Stimulated activated CD4-positive, alpha-beta T cell treated with anti-CD3 and anti-CD28 coated beads, Interleukin-15, amount 100 ng/mL, for 1 hour (primary cell): ENCODE measurements at places on chromosomes 2 and 18.

DNA sequence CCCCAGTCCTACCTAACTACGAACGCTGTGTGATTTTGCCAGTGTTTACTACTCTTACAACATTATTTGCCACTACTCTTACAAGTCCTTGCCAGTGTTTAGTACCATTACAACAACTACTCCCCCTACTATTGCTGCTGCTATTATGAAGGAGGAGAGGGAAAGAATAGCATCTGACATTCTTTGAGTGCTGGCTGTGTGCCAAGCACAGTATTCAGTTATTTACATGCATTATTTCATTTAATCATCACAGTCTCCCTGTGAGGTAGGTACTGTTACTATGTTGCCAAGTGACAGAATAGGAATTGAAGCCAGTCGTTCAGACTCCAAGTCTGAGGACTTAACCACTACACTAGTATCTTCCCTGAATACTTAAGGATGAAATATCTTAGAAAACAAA, 185.9 kb upstream of the FOSL2 start:
- DNase-seq, result no peak

- DNase-seq, result no peak
Measured at GRCh38 chr2:234081970-234082822, 31.7 kb downstream of the SPP2 start.

DNA sequence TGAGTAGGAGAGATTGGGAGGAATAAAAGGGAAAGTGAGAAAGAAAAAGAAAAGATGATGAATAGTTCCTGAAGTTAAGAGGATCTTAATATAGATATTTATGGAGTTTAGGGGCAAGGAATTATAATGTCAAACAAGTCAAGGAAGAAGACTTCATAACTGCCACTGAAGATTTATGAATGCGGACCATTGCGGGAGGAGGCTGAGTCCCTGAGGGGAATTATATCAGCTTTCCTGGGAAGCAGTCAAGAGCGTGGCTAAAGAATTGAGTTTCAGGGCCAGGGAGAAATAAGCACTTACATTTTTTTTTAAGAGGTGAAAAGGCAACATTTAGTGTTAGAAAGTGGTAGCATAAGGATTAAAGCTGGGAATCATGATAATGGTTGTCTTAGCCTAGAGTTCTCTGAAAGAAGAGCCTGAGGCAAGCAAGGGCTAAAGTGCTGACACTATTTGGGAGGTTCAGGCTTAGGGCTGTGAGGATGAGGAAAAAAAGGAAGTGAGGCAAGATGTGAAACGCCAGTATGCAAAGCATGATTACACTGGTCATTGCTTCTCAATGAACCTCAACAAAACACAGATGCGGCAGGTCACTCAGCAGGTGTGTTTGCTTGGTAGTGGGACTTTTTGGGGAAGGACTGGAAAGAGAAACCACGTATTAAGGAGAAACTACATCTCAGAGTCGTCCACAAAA, 217.1 kb downstream of the SLC4A3 start:
- DNase-seq, result no peak

GRCh38 chr2:58081000-58081399, 34.4 kb downstream of the VRK2 start:
- DNase-seq, result no peak

DNA sequence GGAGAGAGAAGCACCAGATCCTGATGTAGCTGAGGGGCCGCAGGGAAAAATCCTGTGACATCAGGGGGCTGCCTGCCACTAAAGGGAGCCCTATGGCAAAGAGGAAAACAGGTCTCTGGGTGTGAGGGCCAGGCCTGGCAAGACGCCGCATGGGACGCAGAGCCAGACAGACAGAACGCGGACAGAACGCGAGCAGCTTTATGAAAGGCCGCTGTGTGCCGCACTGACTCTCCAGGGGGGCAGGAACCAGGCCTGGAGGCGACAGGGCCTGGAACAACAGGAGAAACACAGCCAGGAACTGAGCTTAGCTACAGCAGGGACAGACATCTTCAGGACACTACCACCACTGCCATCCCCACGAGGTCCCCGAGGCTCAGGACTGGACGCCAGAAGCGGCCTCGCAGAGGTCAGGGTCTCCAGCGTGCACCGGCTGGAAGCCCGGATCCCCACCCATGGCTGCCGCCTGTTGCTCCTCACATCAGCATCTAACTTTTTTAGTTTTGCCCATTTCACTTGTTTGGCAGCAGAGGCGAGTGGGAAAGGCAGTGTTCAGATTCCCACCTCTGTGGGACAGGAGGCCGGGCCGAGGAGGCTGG, 131.6 kb downstream of the VAPA start:
- no peak for DNase-seq

GRCh38 chr2:46569061-46569560, 89.7 kb downstream of the TMEM247 start:
- no peak for DNase-seq

DNA sequence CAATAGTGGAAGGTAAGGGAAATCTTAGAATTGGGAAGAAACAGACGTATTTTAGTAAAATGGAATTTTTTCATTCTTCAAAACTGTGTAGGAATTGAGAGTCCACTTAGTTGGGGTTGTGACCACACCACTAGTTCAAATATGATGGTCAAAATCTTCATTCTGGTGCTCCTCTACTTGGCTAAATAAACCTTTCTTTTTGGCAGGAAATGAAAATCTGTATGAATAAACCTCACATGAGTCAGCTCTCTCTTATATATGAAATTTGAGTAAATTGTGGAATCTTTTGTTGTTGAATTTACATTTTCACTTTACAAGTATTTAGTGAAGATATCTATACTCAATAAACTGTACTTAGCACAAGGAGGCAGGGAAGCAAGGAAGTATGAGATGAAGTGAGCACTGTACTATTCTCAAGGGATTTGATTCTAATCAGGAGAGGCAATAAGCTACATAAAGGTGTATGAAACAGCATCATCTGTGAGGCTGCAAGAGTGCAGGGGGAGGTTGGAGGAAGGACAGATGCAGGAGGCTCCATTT, 20.5 kb downstream of the IL18R1 start:
- no peak for DNase-seq

DNA sequence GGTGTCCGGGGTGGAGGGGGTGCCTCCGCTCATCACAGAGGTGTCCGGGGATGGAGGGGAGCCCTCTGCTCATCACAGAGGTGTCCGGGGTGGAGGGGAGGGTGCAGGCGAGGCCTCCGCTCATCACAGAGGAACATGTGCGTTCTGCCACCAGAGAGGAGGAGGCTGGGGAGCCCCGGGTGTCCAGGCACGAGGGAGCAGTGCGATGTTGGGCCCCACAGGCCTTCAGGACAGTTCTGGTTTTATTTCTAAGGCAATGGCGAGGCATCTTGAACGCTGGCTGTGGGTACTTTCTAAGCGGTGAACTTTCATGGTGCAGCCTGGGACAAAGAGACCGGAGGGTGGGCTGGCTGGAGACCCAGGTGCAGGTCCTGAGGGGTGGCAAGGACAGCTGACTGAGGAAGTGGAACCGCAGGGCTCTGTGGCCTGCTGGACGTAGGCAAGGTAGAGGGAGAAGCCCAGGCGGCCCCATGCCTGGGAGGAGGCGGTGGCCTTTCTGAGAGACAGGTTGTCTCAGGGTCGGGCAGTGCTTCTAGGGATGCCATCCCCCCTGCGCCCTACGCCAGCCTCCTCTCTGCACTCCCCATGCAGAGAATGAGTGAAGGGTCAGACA, 196.6 kb upstream of the SALL3 start:
- DNase-seq, result no peak

GRCh38 chr2:241081190-241081642, 20.9 kb downstream of the MTERF4 start:
- no peak for DNase-seq

DNA sequence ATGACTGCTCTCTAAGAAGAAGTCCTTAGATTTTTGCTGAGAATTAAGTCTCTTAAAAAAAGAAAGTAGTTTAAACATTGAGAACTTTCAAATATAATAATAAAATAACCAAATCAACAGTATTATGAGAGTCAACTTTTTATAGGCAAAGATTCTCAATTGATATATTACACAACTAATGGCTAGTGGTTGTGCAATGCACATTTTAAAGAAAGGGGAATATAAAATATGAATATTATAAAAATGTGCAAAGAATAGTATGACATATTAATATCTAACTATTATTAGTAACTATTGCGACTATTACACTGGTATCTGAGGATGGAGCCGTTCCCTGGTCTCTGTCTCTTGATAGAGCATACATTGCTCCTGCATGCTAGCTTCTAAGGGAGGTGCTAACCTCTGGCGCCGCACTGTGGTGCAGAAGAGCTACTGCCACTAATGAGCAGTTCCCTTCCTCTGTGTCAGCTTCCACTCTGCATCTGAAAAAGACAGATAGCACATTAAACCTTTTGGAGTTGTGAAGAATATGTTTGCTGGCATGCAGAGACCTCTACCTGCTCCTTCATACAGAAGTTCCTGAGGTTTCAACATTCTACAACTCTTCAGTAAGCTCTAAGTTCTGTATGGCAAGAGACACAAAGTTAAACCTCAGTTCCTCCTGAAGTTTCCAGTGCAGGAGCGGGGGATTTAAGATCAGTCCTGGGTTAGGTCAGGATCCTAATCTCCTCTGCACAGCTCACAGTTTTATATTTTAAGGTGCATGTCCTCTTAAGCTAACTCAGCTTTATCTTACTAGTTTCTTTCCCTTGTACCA, 3.5 kb upstream of the SLC9A2 start:
- peak; percentile 14 for DNase-seq

DNA sequence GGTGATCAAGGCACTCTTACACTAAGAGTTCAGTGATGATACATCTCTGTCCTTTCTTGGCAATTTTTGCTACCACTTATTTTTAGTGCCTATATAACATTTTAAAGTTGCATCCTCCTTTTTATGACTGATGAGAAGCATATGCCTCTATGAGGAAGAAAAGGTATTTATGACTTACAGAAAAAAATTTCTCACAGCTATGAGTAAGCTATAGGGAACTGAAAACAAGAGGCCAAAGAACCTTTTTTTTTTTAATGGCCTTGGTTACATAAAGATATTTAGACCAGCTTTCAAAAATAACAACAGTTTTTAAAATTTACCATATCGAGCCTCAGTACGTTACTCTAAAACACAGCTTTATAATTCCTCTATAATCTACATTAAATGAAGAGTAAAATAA, 21.3 kb downstream of the MBD5 start:
- no peak for DNase-seq

DNA sequence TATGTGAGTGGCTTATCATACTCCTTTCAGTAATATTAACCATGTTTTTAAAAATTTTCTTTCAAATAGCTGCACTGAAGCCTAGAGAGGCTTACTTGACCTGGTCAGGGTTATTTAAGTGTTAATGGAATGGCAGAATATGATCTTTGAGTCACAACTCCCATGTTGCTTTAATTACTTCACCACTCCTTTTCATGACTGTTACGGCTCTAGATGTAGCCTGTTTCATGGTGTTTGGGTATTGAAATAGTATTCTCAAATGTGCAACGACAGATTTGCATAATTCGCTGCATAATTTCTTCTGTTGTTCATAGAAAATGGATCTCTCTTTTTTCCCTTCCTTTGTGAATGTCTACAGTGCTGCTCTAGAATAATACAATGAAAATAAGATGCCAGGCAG, 51.6 kb upstream of the PLA2R1 start:
- DNase-seq, result no peak

DNA sequence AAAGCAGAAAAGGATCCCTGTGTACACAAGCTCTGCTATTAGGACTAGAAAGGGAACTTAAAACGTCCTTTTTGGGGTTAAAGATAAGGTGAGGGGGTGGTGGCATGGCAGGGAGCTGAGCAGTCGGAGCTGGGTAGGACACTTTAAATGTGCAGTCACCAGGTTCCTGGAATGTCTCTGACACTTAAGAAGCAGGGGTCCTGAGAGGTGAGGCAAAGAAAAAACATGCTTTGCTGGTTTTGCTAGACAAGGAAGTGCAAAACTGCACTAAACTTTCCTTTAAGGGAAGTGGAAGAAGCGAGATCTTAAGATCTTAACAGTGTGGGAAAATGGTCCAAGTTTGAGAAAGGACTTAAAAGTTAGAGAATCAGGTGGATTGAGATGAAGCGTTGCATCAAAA, 99.5 kb upstream of the MAP3K20 start:
- DNase-seq, result no peak

- DNase-seq, result no peak
Measured at GRCh38 chr18:79323471-79323870, 72.3 kb upstream of the NFATC1 start.

DNA sequence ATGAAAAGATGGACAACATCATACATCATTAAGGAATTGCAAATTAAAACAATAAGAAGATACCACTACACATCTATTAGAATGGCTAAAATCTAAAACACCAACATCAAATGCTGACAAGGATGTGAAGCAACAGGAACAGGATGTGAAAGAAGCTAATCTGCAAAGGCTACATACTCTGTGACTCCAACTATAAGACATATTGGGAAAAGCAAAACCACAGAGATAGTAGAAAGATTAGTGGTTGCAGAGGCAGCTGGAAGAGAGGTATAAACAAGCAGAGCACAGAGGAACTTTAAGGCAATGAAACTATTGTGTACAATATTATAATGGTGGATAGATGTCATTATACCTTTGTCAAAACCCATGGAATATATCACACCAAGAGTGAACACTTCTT, 393.7 kb upstream of the RAB6C start:
- DNase-seq, result no peak

- DNase-seq, result no peak
Measured at GRCh38 chr2:196170606-196171247, 651 bp downstream of the STK17B start.

GRCh38 chr2:226329180-226329579, 470.4 kb downstream of the IRS1 start:
- DNase-seq, result no peak

GRCh38 chr2:237228281-237228625, 142.6 kb downstream of the COPS8 start:
- no peak for DNase-seq

DNA sequence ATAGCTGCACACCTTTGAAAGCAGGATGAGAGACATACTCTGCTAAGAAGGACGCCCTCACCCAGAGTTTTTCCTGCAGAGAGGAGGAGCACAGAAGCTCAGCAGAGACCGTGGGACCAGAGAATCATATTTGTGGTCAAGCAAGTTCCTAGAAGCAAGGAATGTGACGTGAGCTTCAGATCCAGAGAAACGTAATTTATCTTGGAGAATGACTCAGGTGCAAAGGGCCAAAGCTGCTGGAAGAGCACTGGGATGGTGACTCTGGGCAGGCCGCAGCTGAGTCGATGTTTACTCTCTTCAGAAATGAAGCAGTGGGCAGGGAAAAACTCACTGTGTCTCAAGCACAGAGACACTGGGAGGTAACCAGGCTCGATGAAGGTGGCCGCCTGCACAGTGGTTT, 50.1 kb upstream of the IGFBP2 start:
- no peak for DNase-seq

DNA sequence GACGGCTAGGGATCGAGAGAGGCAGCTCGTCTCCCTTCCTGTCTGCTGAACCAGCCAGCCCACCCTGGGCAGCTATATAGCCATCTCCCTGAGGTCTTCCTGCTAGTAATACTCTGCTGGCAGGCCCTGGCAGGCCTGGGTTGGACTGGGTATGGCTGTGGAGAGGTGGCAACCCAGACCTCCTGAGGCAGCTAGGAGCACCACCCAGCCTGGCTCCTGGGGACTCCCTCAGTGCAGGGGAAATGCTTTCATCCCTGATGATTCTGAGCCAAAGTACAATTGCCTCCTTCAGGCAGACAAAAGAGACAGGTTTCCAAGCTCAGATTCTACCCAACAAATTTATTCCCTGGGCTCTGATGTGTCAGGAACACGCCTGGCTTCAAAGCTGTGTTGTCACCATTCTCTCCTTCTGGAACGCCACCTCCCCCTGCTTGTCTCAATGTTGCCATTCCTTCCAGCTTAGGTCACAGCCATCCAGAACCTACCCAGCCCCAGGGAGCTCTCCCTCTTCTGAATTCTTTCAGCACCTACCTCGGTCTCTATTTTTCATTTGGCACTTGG, 4.7 kb upstream of the DNAJB2 start:
- DNase-seq, result no peak
